Kasumi-1 (cell line): ENCODE measurements at places on chromosomes 4 and X.

DNA sequence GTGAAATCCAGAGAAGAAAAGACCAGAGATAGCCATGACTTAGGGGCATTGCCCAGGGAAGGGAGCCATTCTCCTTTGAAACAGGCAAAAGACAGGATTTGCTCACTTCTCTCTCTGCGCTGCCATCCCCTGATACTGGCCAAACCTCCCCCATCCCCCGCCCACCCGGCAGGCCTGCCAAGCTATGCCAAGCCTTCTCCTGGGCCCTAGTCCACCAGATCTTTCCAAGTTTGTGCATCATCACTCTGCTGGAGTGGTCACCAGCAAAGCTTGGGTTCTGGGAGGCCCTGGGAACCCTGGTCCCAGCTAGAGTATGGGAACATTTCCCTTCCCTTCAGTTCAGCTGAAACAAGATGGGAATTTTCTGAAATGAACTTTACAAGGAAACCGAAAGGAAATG lies 18.4 kb downstream of the EFNB1 start:
- no peak for DNase-seq

- DNase-seq = no peak
Measured at GRCh38 chr4:158906073-158906472, 137.2 kb downstream of the FNIP2 start.

DNA sequence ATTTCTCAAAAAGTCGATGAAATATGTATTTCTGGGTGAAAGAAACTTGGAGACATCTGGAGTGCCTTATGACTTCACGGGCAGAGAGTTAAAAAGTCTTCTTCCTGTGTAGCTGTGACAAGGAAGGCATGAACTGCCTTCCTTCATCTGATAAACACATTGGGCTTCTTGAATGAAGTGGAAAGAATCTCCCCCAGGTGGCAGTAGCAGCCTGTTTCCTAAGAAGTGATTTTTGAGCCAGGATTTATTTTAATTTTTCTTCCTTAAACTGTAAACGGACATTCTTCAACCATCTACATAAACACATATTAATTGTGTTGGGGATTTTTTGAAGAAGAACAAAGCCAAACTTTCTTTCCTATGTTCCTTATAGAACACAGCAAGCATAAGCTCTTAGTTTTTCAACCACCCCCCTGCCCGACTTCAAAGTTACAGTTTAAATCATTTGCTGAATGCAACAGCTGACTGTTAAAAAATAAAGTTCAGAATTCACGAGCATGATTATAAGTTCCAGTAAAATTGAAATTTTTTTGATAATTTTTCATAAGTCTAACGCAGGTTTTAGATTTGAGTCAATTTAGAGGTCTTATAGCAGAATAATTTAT lies 980 bp upstream of the GIMD1 start:
- peak; percentile 89 for DNase-seq

DNA sequence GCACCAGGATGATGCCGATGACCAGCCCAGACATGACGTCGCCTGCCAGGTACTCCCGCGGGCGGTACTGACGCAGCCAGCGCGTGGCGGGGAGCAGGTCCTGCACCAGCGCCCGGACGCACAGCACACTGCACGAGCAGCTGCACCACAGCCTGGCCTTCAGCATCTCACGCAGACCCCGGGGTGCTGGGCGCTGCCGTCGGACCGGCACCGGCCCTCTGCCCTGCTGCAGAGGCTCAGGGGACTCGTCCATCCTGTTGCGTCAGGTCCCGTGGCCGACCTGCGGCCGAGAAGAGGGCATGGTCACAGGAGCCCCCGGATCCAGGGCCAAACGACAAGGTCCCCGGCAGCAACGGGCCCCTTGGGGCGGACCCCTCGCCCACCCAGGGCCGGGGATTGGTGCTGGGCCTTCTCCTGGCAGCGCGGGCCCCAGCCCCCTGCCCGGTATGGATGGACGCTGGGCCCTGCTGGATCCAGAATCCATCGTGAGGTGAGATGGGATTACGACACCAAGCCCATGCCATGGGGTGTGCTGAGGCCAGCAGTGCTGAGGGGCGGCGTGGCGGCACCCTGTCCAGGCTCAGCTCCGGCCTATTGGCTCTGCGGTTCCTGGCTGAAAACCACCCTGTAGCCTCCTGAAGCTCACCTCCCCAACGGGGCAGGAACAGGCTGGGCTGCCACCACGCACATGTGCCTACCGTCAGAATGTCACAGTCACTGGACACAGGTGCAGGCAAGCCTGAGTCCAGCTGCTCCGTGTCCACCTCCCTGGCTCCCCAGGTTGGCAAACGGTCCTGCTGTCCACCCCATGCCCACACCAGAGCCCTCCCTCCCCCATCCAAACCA lies 1.5 kb downstream of the SLC26A1 start:
- DNase-seq = no peak

DNA sequence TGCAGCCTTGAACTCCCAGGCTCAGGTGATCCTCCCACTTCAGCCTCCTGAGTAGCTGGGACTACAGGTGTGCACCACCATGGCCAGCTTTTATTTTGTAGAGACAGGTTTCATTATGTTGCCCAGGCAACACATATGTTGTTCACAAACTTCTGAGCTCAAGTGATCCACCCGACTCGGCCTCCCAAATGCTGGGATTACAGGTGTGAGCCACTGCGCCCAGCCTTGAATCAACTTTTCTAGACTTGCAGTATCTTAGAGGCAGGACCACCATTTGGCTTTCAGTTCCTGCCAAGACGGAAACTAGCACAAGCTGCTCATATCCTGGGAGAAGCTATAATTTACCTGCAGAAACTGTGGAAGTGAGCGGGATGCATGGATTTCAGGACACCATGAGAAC lies 19.9 kb downstream of the NAT8L start:
- DNase-seq = no peak

DNA sequence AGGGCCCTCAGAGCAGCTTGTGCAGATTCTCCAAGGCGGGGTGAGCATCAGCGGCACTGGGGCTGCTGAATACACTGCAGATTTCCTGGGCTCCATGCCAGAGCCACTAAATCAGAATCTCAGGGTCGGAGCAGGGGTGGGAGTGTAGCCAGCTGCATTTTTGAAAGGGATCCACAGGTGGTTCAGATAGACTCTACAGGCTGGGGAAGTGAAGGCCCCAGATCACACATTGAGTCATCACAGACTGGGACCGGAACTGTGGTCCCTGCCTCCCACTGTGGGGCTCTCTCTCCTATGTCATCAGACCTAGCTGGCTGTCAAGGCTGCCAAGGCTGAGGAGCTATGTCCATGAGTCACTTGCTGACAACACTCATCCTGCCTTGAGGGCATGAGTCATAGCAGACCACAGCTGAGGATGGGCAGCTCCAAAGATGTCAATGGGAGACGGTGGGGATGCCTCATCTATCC lies 162.3 kb upstream of the MAMLD1 start:
- peak; percentile 62 for DNase-seq

DNA sequence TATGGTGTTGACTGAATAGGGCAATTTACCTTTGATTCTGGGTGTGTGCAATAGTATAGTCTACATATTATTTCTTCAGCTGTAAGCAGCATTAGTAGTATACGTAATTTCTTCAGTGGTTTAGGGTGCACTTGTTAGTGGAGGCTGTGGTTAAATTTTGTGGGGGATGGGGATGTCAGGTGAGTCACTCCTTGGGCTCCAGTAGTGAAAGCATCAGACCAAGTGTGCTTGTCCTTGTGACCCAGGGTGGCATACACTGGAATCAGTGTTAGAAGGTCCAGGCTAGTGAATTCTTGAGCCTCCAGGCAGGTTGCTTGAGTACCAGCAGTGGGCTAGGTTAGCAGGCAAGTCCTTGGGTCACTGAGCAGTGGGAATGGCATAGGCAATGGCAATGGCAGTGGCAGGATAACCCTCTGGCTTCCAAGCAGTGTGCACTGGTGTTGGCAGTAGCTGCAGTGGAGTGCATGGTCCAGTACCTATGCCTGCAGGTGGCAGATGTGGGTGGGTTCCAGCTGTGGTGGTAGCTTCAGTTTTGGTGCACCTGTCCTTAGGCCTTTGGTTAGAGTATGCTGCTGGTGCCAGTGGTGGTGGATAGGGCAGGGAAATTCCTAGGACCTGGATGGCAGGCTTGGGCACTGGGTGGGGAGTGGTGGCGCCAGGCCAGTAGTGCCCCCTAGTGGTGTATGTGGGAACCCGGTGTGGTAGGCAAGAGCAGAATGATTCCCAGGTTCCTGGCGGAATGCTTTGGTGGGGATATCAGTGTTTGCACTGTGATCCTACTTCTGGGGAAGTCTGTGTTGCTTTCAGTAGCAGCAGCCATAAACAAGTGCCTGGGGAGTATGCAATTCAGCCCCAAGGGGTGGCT lies 531.0 kb downstream of the SMARCA1 start:
- no peak for DNase-seq

DNA sequence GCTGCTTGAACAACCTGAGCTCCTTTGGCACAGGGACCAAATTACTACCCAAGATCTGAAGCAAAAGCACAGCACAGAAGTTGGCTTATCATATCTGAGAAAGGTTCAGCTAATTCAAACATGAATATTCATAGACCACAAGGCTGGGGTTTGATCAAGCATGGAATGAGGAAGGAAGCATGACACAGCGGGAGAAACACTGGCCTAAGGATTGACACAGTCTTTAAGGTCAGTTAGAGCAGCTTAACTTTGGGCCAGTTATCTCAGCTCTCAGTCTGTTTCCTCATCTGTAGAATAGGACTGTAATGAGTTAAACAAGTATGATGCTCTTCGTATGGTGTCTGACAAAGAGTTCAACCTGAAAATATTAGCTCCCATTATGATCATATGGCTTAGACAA lies 88.5 kb upstream of the CBR4 start:
- DNase-seq = peak; percentile 83

GRCh38 chrX:39491548-39492297 lies 606.0 kb downstream of the BCOR start:
- DNase-seq = peak; percentile 75

DNA sequence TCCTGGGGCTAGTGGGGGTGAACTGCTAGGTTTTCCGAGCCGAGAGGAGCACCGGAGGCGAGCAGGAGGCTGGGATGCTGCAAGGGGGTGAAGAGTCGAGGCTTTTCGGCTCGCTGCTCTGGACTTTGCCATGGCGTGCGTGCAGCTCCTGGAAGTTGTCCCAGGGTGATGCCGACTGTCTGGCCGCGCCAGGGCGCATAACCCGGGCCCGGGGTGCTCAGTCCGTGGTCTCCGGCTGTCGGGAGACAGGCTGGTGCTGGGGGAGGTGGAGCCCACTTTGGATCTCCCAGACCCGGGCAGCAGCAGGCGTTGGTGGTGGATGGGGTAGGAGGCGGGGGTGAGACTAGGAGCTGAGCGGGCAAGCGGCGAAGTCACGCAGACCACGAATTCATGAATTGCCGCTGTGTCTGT lies 793 bp downstream of the GRIA3 start:
- DNase-seq = no peak

- no peak for DNase-seq
Measured at GRCh38 chrX:340121-340520, 21.5 kb upstream of the GTPBP6 start.

DNA sequence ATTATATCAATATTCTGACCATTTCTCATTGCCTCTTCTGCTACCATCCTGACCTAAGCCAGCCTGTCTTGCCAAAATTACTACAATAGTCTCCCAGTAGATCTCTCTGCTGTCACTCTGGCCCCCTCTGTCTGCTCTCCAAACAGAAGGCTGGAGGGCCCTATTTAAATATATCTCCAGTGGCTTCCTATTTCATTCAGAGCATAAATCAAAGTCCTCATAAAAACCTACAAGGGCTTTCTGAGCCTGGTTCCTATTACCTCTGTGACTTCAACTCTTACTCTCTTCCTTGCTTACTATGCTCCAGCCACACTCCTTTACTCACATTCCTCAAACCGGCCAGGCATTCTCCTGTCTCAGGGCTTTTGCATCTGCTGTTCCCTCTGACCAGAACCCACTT lies 19.0 kb downstream of the IGSF1 start:
- no peak for DNase-seq
